KG1 (cell line): ENCODE measurements at places on chromosomes 3 and 15.
A peak's percentile ranks its signal among the peaks of the same experiment; 100 is the strongest.

- no peak for DNase-seq
These were observed 230.2 kb upstream of the HES1 start for GRCh38 chr3:193905541-193906396.

- no peak for DNase-seq
These were observed 21.9 kb downstream of the ATOSA start for GRCh38 chr15:52657338-52657737.

DNA sequence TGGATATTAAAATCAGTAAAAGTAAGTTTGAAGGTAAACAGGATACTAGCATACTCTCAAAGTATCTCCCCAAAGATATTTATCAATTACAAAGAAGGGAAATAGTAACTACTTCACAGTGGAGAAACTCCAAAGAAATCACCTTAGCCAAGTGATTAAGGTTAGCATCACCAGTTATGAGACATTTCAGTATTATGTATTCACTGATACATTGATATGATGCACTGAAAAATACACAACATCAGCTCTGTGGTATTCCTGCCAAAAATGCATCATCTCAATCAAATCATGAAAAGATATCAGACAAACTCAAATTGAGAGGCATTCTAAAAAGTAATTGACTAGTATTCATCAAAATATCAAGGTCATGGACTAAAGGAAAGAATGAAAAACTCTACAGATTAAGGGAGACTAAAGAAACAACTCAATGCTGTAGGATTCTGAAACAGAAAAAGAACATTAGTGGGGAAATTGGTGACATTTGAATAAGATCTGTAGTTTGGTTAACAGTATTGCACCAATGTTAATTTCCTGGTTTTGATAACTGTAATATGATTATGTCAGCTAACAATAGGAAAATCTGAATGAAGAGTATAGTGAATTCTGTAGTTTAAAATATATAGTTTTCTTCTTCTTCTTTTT is 215.4 kb downstream of the UACA start:
- DNase-seq: no peak

DNA sequence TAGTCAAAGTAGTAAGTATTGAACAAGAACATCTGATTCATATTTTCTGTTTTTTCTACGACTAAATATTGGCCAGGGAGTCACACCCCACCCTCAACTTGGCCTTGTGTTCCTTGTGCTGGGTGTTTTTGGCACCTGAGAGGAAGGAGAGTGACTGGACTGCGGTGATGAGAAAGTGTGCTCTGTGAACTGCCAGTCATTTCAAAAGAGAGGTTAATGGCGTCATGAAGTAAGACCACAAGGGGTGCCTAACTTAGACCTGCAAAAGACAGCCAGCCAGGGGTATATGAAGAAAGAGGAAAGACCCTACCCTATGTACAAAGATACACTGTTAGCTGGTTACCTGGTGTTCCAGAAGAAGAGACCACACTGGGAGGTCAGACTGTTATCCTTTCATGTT is 58.4 kb upstream of the COL8A1 start:
- DNase-seq: no peak

DNA sequence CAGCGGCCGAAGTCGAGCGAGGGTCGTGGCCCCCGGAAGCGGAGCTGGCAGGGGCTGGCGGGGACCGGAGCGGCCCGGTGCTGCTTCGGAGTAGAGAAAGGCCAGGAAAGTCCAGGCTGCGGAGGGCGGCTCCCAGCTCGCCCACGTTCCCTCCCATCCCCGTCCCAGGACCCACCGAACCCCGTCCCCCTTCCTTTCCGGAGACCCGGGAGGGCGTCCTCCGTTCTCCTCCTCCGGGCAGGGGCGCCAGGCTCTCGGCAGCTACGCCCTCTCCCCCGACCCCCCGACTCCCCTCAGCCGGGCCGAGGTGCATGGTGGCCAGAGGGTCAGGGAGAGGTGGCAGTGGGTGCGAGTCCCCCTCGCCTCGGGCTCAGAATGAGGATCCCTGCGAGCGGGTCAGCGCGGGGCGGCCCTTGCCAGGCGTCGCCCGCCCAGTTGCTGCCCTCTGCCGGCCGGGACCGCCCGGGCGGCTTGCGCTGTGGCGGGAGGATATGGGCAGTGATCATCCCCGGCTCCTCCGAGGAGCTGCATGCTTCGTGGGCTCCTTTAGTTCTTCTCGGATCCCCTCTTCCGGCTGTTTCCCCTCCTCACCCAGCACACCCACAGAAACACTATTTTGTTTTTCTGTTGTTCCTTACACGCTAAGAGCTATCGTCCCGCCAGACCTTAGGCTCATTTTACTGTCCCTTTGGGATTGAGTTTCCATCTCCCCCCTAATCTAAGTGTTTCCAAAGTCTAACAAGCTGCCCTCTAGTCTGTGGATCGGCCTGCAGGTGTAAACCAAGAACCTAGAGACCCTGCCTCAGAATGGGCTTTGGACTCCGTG is 744 bp upstream of the ALDH1A2 start:
- no peak for DNase-seq

DNA sequence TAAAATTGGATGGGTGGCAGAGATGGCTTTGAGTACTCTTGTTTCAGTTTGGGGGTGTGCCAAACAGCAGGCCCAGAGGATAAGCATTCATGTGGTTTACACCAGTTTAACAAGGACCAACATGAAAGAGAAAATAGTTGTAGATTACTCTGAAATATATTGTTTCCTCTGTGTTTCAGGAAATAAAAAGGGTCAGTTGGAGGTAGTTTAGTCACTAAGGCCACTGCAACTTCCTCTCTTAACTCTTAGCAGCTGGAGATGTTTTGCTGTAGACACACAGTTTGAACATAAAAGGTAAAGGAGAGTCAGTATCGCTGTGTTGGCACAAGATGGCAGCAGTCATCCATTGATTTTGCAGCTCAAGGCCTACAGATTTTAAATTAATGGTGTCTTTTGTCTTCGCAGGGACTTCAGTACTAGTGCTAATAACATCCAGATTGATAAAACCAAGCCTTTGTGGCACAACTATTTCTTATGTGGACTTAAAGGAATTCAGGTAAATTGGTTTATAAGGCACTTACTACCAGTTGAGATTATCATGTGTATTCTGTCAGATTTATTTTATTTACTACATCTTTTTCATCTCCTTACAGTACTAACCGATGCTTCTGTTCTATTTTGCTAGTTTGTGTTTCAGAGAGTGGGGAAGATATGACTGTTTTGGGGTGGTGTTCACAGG is 65.5 kb downstream of the GALK2 start:
- DNase-seq: peak; percentile 73

DNA sequence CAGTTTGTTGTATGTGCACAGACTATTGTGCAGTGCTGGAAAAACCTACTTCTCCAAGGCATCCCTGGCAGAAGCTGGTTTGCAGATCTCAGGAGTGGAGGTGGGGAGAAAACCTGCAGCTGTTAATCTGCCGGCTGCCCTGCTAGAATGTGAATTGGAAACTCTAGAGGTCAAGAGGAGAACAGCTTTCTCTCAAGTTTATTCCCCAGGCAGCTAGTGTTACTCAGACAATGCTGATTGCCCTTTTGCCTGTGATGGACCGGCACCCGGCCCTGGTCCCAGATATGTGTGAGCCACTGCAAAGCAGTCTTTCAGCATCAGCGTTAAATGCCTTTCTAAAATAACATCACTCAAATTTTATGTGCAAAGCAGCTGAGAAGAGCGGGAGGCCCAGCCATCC is 129.7 kb upstream of the TPM1 start:
- no peak for DNase-seq

GRCh38 chr15:66848686-66849392 is 146.8 kb downstream of the SMAD6 start:
- DNase-seq: no peak

GRCh38 chr3:39423436-39423970 is 17.0 kb downstream of the RPSA start:
- no peak for DNase-seq

GRCh38 chr3:48414376-48415250 is 15.3 kb downstream of the PLXNB1 start:
- no peak for DNase-seq

DNA sequence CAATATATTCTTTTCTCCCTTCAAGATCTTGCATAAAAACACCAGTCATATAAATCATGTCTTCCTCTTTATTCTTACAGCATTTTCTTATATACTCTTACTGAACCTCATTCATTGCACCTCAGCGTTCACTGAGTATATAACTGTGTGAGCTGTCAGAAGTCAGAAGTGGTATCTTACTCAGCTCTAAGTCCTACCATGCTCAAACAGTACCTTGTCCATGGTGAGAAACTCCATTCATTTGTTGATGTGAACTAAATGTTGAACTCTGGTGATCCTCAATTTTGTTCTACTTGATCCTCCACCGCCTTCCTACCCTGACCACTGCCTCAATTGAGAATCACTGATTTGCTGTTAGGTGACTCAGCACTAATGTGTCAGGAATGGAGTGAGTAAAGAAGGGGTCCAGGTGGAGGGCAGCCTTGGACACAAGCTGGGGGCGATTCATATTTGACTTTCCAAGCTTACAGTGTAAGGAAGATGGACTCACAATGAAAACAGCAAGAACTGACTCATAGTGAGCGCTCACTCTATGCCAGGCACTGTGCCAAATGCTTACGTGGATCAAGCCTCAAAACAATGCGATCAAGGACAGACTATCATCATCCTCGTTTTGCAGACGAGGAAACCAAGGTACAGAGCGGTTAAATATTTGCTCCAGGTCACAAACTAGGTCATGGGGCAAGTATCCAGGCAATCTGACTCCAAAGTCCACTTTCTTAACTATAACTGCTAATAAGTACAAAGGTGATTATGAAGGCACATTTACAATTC is 13.5 kb upstream of the ZFYVE19 start:
- DNase-seq: no peak

- DNase-seq: no peak
These were observed 29.7 kb upstream of the TOPBP1 start for GRCh38 chr3:133691273-133692107.

GRCh38 chr3:149474250-149474817 is at the start of gene TM4SF4:
Gene TM4SF4 (plus strand): TSS chr3:149474697. CDS start chr3:149474878, 181 bp downstream.
- no peak for DNase-seq

- no peak for DNase-seq
These were observed 488.4 kb downstream of the NR2F2 start for GRCh38 chr15:96818861-96819260.

DNA sequence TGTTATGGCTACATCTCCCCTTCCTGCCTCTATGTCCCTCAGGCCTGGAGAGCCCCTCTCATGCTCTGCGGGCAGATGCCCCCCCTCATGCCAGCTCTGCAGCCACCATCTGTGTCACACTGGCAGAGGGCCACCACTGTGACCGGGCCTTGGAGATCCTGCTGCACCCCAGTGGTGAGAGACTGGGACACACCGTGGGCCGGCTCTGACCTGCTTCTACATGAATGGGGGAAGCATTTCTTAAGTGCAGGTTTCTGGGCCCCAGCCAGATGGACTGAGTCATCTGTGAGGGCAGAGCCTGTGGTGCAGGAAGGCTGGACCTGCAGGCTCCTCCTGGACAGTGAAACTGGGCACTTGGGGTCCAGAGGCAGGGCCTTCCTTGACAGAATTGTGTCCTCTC is 4.8 kb downstream of the VWA5B2 start:
- DNase-seq: no peak

GRCh38 chr15:85367741-85368140 is 12.7 kb upstream of the AKAP13 start:
- DNase-seq: no peak

DNA sequence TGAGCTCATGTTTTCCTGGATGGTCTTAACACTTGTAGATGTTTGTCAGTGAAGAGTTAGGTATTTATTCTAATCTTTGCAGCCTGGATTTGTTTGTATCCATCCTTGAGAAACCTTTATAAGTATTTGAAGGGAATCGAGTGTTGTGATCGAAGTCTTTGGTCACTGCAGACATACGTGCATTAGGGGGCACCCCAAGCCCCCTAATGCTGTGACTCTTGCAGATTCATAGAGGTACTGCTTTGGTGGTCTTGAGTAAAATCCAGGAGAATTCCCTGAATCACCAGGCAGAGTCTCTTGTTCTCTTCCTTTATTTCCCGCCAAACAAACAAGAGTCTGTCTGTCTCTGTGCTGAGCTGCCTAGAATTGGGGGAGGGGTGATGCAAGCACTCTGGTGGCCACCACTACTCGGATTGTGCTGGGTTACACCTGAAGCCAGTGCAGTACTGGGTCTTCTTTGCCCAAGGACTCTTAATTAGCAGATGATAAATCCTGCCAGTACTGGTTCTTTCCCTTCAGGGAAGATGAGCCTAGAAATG is 170.5 kb upstream of the POU1F1 start:
- no peak for DNase-seq

DNA sequence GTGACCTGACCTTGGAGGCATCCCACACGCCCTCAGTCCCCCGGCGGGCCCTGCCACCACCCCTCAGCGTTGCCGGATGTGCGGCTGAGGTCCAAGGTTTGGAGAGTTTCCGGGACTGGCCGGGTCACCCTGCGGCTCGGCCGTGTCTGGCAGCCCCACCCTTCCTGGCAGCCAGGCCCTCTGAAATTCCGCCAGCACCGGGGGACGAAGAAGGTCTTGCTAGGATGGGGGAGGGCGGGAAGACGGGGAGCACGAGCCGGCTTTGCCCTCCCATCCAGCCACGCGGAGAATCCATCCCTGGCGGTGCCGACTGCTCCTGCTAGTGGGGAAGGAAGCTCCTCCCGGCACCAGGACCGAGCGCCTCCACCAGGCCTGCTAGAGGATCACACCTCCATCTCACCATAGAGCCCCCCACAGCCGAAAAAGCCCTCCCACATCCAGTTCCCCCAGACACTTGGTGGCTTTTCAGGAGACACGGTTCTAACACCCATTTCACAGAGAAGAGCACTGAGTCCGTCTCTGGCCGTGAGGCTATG is 81.5 kb downstream of the CPN2 start:
- no peak for DNase-seq

GRCh38 chr3:18870642-18871041 is 277.7 kb upstream of the KCNH8 start:
- no peak for DNase-seq

DNA sequence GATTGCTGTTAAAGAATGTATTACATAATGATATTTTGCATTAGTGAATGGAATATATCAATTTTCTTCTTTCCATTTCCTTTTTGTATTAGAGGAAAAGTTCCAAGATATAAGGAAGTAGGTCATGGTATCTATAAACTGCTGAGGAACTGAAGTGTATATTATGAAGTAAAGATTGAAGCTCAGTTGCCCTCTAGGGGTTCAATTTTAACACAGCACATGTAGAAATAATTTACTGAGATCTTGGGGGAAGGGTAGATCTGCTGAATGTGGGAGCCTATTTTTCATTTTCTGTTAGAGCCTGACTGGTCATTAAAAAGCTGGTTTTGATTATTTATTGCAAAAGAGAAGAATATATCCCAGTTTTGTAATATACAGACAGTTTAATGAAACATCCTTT is 45.2 kb downstream of the CMC1 start:
- DNase-seq: no peak

GRCh38 chr3:23916152-23916885 is 471 bp downstream of the NKIRAS1 start:
- DNase-seq: no peak

- no peak for DNase-seq
These were observed 775.8 kb downstream of the ZNF385D start for GRCh38 chr3:20975188-20975651.
